ENCODE measurements at places on chromosomes 3 and 15.

GRCh38 chr15:77064539-77065308 lies 6.2 kb downstream of the TSPAN3 start:
- no peak for DNase-seq

- DNase-seq = no peak
Observed at GRCh38 chr3:8702560-8702959, 31.0 kb upstream of the CAV3 start.

GRCh38 chr3:134328147-134328591 lies 46.1 kb downstream of the AMOTL2 start:
- no peak for DNase-seq

DNA sequence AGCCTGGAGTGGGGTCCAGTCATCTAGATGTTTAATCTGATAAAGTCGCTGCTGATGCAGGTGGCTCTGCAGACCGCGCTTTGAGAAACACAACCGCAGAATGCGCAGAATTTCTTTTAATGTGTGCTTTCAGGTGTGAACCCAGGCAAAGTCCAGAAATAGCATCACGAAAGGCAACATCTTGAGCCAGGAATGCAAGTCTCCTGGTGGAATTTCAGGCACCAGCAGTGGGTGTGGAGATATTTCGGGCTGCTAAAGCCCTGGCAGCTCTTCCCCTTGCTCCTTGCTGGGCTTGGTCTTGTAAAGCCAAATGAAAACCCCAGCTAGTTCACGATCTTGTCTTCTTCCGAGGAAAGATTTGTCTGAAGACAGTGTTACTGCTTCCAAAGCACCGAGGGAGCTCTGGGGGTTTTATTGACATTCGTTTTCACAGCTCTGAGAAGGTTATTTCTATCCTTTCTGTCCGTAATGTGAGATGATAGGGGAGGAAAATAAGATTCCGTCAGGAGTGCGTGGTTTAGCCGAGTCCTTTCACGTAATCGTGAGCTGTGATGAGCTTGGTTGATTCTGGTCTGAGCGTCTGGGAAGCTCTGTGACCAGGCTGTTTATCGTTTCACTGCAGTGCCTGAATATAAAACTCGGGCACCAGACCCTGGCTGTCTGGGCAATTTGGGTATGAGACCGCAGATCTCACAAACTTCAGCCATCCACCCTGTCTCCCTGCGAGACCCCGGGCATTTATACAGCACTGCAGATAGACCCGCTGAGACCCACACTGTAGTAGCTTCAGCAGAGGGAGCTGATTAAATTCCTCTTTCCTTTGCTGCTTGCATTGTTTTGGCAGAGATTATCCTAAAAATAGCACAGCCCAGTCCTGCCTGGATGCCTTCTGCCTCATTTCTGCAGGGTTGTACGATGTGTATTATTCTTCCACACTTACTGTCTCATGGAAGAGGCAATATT lies 67.0 kb upstream of the SLC25A26 start:
- DNase-seq = no peak

DNA sequence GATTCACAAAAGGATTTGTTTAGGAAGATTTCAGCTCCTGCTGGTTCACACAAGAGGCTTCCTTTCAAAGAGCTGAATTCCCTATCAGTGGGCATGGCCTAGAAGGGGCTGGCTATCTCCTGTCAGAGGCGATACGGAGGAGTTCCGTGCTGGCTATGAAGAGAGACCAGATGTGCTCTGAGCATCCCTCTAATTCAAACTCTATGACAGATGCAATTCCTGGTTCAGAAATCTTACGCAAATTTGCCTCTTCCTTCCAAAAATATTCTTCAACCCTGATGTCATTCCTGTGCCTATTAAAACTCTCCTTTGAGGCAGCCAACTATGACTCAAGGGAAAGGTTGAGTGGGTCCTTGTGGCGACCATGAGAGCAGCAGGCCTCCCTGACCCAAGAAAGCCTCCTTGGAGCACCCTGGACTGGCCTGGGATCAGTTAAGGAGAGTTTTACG lies 139.3 kb upstream of the HES1 start:
- DNase-seq = no peak

- DNase-seq = no peak
Observed at GRCh38 chr3:114525278-114525677, 231.4 kb downstream of the TIGIT start.

DNA sequence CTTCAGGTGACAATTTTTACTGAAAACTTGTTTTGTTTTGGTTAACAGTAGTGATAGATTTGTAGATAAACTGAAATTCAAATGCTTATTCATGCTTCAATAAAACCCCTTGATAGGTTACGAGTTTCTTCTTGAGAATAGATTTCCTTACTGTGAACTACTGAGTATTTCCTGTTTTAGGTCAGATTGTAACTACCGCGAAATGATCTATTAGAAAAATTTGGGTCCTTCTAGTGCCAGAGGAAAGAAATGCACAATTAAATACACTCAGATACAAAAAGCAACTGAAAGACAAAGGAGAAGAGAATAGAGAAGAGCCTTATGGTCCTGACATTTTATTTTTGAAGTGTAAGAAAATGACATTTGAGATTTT lies 251.7 kb upstream of the TBL1XR1 start:
- DNase-seq = no peak

DNA sequence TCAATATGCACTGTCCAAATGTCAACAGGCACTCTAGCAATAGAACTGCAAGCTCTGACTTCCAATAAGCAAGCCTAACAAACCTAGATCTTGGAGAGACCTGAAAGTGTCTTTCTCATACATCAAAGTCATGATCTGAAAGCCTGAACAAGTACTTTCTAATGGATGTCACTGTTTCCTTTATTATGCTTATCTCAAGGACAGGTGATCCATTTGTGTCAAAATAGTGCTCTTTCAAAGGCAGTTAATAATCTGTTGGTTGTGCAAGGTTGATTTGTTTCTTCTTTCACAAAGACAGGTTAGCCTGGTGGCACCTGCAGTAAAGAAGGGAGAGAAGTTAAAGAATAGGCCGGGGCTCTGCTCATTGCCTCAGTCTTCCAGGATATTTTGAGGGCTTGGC lies 146.8 kb downstream of the EPHB1 start:
- DNase-seq = no peak

- no peak for DNase-seq
Observed at GRCh38 chr3:59450946-59451763, 401.3 kb upstream of the CFAP20DC start.

GRCh38 chr15:99275525-99276128 lies 24.3 kb downstream of the LRRC28 start:
- DNase-seq = no peak
